ENCODE measurements at places on chromosomes 5 and 9. TPM values are rescaled to one million over a fixed set of nuclear protein-coding genes. Genes with fewer than 3 reads are reported as not detected.

CDKN2B-AS1 gene
- total RNA-seq, result 1.2 TPM

CSF1R gene
- 0.15 TPM for total RNA-seq

LCNL1 gene
- not detected for total RNA-seq

FKBP15 gene
- 14.3 TPM for total RNA-seq

FGF1 gene
- total RNA-seq, result 0.20 TPM

SGCD gene
- total RNA-seq, result 3.5 TPM

INSL6 gene
- total RNA-seq, result not detected

SREK1 gene
- total RNA-seq, result 16.1 TPM

HCN1 gene
- total RNA-seq, result not detected

RFX3 gene
- 1.4 TPM for total RNA-seq

MED22 gene
- total RNA-seq, result 19.7 TPM

PCDHGA11 gene
- total RNA-seq, result 18.8 TPM

ANKS6 gene
- total RNA-seq, result 12.9 TPM

C9 gene
- total RNA-seq, result not detected

SHB gene
- 8.2 TPM for total RNA-seq

FRRS1L gene
- total RNA-seq, result 0.10 TPM

NOXA1 gene
- 0.12 TPM for total RNA-seq

OR2V2 gene
- not detected for total RNA-seq

Data from cardiac ventricle fibroblast (primary cell).